Activated naive CD4-positive, alpha-beta T cell treated with Interleukin-2 at 50 U/mL for 16 hours (primary cell): ENCODE measurements at places on chromosomes 6 and 20.

DNA sequence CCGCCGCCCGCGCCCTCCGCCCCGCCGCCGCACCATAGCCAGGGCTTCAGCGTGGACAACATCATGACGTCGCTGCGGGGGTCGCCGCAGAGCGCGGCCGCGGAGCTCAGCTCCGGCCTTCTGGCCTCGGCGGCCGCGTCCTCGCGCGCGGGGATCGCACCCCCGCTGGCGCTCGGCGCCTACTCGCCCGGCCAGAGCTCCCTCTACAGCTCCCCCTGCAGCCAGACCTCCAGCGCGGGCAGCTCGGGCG, 1.5 kb downstream of the FOXC1 start:
- DNase-seq, result no peak

DNA sequence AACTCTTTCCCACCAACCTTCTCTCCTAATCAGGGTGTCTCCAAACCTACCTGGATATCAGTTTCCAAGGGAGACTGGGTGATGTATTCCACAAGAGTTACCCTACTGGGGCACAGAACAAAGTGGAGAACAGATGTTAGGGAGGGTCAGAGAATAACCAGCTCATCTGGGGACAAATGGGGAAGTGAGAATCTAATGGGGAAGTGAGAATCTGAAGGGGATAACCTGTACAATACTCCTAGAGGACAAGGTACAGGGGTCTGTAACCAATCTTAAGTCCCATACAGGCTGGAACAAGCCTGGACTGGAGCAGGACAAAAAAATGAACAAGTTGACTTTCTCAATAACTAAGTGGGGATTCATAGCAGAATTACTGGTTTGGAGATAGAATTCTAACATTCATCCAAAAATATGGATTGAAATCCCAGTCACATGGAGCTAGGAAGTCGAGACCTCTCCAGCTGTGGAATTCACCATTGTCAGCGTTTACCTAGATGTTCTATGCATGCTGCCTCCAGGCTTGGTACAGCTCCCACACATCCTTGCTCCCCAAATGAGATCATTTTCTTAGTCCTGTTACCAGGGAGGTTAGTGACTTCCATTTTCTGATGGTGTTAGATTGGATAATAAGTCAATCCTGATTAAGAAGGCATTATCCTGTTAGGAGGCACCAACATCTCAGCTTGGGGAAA, 214.8 kb upstream of the MOCS1 start:
- no peak for DNase-seq

DNA sequence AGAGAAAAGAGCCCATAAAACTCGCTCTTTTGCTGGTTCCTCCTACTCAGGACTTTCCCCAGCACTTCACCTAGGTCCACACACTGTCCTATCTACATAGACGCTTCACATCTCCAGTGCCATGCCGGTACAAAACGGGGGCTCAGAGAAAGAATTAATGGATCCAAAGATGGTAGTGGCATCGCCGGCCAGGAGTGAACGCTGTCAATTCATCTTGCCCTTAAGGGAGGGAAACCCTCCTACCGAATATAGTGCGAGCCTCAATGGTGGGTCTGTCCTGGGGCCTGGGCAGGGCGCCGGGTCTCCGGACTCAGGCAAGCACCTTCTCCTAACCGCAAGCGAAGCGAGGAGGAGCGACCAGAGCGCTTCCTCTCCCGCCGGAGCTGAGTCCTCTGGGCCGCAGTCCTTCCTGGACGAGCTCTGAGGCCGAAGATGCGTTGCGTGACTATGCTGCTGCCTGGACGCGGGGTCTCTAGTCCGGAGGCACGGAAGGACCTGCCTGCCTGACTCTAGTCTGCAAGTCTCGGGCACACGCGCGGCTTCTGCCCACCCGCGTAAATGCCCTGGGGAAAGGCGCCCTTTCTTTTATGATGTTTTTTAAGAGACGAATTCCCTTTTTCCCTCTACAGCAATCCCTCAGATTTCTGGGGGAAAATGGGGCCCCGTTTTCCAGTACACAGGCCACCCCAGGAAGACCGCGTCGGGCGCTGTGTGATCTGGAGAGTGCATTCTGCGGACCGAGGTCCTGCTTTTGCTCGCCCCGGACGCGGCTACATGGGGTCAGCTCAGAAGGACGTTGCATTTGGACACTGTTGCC, 100.1 kb upstream of the PRDM1 start:
- DNase-seq, result no peak

GRCh38 chr6:53239526-53239925, 90.9 kb upstream of the GCM1 start:
- DNase-seq, result no peak

DNA sequence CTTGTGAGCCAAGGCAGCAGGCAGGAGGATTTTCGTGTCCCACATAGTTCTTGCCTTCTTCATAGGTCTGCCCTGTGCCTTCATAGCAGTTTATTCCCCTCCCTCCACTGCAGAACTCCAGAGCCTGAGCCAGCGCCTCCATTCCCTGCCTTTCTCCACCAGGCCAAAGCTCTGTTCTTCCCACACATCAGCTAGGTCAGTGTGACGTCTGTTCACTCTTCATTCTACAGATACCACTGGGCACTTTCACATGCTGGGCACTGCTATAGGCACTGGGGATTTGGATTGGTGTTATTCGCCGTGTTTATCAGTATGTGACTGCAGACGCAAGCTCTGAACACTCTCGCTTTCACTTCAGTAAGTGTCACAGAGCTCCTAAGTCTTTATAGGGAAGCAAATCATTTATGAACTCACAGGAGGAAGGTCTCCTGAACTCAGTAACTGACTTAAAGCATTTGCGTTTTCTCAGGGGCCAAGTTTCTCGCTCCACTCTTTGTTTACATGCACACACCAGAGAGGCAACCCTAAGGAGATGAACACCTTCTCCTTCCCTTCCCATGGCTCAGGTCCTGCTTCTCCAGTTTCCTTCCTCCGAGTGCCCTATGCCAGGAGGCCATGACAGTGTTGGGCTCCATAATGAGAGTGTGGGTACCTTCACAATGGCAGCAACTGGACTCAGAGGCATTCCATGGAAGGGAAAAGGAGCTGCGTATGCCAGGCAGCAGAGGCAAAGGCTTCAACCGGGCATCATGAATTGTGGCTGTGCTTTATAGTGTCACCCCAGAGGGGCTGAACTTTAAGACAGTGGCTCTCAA, 6.3 kb upstream of the APMAP start:
- DNase-seq, result no peak

GRCh38 chr6:144474290-144474689, 189.2 kb downstream of the UTRN start:
- DNase-seq, result no peak
